Vagina (tissue), 2 donors: ENCODE measurements at places on chromosomes 2 and 18.

DNA sequence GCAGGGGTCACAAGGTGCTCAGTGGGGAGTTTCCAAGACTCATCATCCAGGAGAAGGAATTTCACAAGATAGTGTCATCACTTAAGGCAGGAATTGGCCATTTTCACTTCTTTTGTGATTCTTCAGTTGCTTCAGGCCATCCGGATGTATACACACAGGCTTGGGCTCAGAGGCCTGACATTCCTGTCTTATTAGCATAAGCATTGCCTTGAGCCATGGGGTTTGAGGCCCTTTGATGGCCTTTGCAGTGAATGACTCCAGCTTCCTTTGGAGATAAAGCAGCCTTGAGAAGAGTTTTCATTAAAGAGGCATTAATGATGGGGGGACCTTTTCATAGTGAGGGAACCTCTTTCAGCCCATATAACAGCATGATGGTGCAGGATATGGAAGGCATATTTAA is 366.0 kb upstream of the CNTNAP5 start:
- H3K4me3 ChIP-seq = no peak overlapping the region
- H3K27me3 ChIP-seq = no peaks in the 10 kb centered on the region

DNA sequence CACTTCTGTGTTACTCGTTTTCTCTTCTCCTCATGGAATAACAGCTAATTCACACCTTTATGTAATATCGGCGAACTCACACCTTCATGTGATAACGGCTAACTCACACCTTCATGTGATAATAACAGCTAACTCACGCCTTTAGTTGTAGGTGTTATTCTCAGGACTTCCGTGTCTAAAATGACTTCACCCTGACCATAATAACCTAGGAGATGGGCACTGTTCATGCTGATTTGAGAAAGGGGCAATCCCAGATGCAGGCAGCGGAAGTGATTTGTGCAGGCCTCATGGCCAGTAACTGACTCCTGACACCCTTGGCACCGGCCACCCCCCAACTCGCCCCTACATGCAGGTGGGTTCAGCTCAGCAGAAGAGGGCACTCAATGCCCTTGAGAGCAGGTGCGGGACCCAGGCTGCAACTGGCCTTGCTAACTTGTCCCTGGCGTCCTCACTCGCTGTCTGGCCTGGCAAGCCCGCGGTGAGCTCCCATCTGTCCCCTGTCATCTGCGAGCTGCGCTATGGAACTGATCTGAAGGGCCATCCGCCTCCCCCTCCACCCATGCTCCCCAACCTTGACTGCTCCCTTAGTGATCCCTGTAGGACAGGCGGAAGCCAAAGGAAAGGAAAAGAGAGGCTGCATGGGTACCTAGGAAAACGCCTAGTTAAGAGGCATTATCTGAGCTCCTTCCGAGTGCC is 42.6 kb upstream of the MTCL1 start:
- no peak overlapping the region for H3K4me3 ChIP-seq
- H3K27ac ChIP-seq = no peak overlapping the region
- no peaks in the 10 kb centered on the region for H3K36me3 ChIP-seq
- H3K27me3 ChIP-seq = no peaks in the 10 kb centered on the region

- no peak for DNase-seq
- H3K4me1 ChIP-seq = no peaks in the 10 kb centered on the region
- H3K27ac ChIP-seq = no peak overlapping the region
- no peaks in the 10 kb centered on the region for H3K27me3 ChIP-seq
- no peak overlapping the region for H3K4me3 ChIP-seq
Measured at GRCh38 chr2:75587954-75588587, 27.3 kb upstream of the EVA1A start.

GRCh38 chr2:221767106-221768012 is 195.3 kb upstream of the EPHA4 start:
- no peaks in the 10 kb centered on the region for H3K36me3 ChIP-seq
- H3K27ac ChIP-seq = no peak overlapping the region
- no peaks in the 10 kb centered on the region for H3K27me3 ChIP-seq
- H3K4me1 ChIP-seq = no peaks in the 10 kb centered on the region
- no peak for DNase-seq
- H3K4me3 ChIP-seq = no peak overlapping the region

DNA sequence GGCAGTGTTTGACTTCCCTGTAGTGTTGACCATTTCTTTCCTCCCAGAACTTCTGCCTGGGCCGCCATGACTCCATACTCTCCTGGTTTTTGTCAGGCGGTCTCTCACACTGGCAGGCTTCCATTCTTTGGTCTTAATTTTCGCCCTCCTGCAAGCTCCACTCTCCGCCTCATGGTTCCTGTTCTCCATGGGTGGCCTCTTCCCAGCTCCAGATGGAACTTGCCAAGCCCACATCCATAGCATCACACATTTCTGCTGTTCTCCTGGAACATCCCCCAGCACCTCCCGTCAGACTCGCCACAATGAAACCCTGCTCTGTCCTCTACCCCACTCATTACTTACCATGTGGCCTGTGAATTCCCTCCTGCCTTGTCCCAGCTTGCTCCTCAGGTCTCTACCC is 896 bp upstream of the AFF3 start:
- H3K27me3 ChIP-seq = no peaks in the 10 kb centered on the region
- H3K4me1 ChIP-seq = no peaks in the 10 kb centered on the region
- DNase-seq = no peak

GRCh38 chr18:63339920-63340484 is 20.4 kb upstream of the BCL2 start:
- H3K4me1 ChIP-seq = peaks cover 17% of the 10 kb centered on the region
- H3K27me3 ChIP-seq = no peaks in the 10 kb centered on the region
- no peak overlapping the region for H3K27ac ChIP-seq

DNA sequence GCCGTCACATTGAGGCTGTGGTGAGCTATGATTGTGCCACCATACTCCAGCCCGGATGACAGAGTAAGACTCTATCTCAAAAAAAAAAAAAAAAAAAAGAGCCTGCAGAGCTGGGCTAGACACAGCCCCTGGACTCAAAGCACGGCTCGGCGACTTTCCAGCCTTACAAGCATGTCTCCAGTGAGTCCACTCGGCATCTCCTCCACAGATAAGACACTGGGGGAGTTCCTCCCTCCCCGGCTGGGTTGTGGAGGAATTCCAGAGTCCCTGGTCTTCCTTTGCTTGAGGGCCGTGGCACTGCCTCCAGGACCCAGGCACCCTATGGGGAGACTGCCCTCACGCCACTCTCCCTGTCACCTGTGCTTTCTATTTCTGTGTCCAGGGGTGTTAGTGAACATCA is 30.9 kb upstream of the RPL31 start:
- H3K27ac ChIP-seq = no peak overlapping the region
- no peaks in the 10 kb centered on the region for H3K4me1 ChIP-seq
- H3K36me3 ChIP-seq = peaks cover 9% of the 10 kb centered on the region
- no peak overlapping the region for H3K4me3 ChIP-seq
- no peaks in the 10 kb centered on the region for H3K27me3 ChIP-seq

DNA sequence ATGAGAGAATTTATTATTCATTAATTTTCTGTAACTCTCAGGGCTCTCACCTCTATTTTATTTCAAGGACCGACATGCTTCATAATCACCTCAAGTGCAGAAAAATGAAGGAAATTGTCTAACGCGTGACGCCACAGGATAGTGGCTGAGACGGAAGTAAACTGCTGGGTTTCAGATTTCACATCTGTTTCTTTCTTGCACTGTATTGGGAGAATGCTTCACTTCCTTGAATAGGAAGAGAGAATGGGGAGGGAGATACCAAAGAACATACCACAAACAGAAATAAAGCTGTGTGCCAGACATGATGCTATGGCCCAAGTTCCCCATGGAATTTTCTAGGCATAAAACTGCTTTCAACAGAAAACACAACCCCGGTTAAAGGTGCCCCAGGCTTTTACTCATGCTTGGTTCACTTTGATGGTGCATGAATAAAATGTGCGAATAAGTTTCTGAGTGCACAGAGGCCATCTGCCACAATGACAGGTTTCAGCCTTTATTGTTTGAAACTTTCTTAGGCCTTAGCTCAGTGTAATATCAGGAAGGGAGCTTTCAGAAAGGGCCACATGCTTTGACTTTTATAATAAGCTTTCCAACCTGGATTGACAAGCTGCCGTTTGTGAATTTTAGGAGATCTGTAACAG is 1116.4 kb downstream of the SOCS6 start:
- H3K4me1 ChIP-seq = no peaks in the 10 kb centered on the region
- no peak overlapping the region for H3K27ac ChIP-seq
- no peak overlapping the region for H3K4me3 ChIP-seq
- DNase-seq = no peak
- H3K36me3 ChIP-seq = no peaks in the 10 kb centered on the region
- no peaks in the 10 kb centered on the region for H3K27me3 ChIP-seq

- no peak overlapping the region for H3K4me3 ChIP-seq
- H3K4me1 ChIP-seq = peaks cover 30% of the 10 kb centered on the region
- H3K27me3 ChIP-seq = no peaks in the 10 kb centered on the region
- H3K36me3 ChIP-seq = no peaks in the 10 kb centered on the region
Measured at GRCh38 chr2:239462191-239462515, 61.3 kb upstream of the HDAC4 start.

DNA sequence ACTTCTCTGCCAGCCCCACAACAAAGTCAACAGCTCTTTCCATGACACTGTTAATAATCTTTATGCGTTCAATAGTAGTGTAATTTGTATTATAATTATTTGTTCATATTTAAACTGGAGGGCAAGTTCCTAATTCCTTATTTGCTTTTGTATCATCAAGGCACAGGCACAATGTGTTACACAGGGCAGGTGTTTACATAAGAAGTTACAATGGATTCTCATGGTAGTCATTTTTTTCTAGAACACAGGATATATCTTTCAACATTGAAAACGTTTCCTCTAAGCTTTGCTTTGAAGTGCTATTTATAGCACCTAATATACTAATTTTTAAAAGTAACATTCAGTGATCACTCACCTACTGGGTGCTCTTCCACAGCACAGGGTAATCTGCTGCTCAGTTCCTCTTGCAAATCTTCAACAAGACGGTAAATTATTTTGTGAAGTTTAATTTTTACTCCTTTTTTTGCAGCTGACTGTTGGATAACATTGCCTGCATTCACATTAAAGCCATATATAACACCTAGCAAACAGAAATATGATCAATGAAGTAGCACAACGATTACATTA is 7.3 kb downstream of the RPS27A start:
- no peak for DNase-seq
- no peak overlapping the region for H3K27ac ChIP-seq
- no peaks in the 10 kb centered on the region for H3K4me1 ChIP-seq
- no peaks in the 10 kb centered on the region for H3K27me3 ChIP-seq
- H3K36me3 ChIP-seq = no peaks in the 10 kb centered on the region
- no peak overlapping the region for H3K4me3 ChIP-seq

DNA sequence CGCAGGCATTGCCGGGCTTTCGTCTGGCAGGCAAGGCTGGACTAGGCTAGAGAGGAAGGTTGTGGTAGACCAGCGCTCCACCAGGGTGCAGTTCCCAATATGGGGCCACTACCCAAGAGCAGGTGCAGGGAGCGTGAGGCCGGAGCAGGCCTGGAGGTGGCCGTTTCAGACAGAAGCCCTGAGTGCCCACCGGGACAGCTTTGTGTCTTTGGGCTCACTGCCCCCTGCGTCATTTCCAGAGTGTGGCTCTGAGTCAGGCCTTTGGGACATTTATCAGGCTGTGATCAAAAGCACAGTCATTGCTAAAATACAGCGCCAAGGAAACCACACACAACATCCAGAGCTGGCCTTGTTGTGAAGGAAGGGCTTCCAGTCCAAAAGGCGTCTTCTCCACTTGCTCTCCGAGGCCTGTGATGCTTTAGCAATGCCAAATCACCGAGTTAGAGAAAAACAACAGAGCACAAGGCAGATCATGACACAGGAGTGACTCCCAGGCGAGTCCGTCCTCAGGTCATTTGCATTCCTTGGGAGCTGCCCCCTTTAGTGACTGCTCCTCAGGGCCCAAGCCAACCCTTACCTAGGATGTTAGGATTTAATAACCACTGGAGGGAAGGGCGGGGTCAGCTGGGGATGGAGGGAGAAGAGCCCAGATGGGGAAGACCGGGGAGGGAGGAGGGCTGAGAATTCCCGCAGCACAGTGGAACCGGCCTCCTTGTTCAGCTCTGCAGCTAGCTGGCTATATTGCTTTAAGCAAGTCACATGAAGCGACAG is 42.3 kb downstream of the RFX8 start:
- H3K4me1 ChIP-seq = peaks cover 6% of the 10 kb centered on the region
- H3K27me3 ChIP-seq = no peaks in the 10 kb centered on the region
- no peaks in the 10 kb centered on the region for H3K36me3 ChIP-seq
- DNase-seq = no peak
- no peak overlapping the region for H3K4me3 ChIP-seq

DNA sequence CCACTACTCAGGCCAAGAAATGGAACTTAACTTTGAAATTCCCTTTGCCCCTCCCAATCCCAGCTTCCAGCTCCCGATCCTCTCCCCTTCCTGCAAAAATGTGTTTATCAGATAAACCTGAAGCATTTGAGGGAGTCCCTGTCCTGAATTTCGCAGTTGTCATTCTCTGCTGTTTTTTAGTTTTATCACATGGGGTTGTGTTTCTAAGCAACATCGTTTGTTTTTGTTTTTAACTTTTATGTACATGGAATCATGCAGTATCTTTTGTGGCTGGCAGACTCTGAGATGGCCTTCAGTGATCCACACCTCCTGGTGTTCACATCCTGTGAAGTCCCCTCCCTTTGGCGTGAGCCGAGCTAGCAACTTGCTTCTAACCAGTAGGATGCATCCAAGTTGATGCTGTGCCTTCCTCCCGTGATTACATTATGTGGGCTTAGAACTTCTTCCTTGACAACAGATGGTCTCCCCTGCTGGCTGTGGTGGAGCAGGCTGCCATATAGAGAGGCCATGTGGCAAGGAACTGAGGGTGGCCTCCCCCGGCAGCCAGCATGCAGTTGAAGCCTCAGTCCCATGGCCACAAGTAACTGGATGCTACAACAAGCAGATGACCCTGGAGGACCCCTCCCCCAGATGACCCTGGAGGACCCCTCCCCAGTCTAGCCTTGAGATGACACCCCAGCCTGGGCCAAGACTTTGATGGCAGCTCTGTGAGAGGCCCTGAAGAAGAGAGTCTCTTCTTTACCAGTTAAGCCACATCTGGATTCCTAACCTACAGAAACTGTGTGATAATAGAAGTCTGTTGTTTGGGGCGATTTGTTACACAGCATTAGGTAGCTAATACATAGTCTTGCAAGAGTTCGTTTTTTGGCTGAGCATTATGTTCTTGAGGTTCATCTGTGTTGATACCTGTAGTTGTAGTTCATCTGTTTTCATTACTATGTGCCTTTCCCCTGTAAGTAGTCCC is 27.7 kb downstream of the SH3BP4 start:
- no peak overlapping the region for H3K27ac ChIP-seq
- no peaks in the 10 kb centered on the region for H3K36me3 ChIP-seq
- H3K4me3 ChIP-seq = no peak overlapping the region
- peaks cover 56% of the 10 kb centered on the region for H3K4me1 ChIP-seq
- H3K27me3 ChIP-seq = no peaks in the 10 kb centered on the region

- no peak overlapping the region for H3K4me3 ChIP-seq
- DNase-seq = no peak
- H3K27me3 ChIP-seq = no peaks in the 10 kb centered on the region
- H3K4me1 ChIP-seq = peaks cover 34% of the 10 kb centered on the region
- peak overlapping the region; percentile 39 for H3K27ac ChIP-seq
Measured at GRCh38 chr18:9993521-9994025, 79.8 kb downstream of the VAPA start.

DNA sequence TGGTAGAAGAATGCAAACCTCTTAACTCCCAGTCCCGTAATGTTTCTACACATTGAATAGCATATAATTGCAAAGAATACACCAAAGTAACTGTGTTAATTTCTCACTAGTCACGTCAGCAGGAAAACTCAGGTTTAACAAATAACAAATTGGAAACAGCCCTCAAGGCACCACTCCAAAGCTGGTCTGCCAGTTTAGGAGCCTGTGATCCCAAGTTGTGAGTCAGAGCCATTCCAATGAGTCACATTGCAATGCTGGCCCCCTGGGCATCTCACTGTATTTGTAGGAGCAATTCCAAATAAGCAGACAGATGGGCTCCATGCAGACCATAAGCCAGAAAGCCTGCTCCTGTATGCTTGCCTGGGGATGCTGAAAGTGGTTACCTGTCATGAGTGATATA is 143.2 kb upstream of the SETBP1 start:
- DNase-seq = no peak
- H3K36me3 ChIP-seq = no peaks in the 10 kb centered on the region
- peaks cover 35% of the 10 kb centered on the region for H3K4me1 ChIP-seq
- no peak overlapping the region for H3K4me3 ChIP-seq
